ENCODE measurements at places on chromosomes 16 and 17.

GRCh38 chr17:46122486-46122871, 70.8 kb downstream of the KANSL1 start:
- no peak for DNase-seq

- DNase-seq = no peak
Observed at GRCh38 chr17:67218385-67218950, 26.5 kb downstream of the HELZ start.

- DNase-seq = no peak
Observed at GRCh38 chr16:26118575-26118974, 426.8 kb downstream of the HS3ST4 start.

DNA sequence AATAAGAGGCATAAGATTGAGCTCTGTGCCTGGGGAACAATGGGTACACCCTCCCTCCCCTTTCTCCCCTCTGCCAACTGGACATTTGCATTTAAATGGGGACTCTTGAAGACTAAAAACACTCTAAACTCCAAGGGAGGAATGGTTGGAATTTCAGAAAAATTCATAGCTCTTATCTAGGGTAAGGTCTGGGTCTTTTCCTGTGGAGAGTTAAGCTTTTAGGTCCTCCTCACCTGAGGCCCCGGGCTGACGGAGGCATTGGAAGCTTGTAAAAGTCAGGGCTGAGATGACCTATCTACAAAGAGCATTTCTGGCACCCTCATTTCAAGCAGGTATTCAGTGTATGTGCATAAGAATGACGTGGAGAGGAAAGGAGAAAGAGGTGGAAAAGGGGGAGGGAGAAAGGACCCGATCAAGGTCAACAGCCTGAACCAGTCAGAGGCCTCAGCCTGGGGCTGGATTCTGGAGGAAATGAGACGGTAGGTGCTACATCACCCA, 78.0 kb downstream of the RAP1GAP2 start:
- DNase-seq = no peak
